ENCODE measurements at places on chromosomes 11 and 22.
A peak's percentile ranks its signal among the peaks of the same experiment; 100 is the strongest.

DNA sequence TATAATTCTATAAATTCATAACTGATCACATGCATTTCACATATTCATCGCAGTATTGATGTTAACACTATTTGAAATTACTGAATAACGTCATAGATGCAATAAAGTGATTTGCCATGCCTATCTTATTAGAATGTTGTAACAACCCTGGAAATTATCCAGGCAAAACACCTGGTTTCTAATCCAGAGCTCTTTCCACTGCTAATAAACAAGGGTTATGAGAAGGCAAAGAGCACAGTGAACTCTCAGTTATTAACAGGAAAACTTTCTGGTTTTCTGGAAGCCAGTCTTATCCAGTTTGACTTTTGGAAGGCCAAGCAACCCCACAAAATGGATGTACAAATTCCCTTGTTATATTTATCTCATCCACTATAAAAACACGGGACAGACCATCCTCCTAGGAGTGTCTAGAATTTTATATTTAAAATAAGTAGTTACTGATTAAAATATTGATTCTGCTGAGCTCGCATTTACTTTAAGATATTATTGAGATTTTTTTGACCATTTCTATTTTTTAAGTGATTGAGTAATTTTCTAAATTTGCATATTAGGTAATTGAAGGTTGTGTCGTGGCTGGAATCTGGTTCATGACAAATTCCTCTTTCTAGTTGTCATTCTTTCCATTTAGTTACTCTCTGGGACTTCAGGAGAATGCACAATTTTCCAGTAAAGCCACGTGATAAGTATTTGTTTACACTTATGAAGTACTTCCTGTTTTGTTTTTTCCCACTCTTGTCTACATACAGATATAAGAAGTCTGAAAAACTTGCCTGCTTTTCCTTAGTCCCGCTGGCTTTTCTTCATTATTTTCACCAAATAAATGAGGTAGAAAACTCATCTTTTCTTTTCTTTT lies 47.9 kb downstream of the DCUN1D5 start:
- DNase-seq, result no peak

DNA sequence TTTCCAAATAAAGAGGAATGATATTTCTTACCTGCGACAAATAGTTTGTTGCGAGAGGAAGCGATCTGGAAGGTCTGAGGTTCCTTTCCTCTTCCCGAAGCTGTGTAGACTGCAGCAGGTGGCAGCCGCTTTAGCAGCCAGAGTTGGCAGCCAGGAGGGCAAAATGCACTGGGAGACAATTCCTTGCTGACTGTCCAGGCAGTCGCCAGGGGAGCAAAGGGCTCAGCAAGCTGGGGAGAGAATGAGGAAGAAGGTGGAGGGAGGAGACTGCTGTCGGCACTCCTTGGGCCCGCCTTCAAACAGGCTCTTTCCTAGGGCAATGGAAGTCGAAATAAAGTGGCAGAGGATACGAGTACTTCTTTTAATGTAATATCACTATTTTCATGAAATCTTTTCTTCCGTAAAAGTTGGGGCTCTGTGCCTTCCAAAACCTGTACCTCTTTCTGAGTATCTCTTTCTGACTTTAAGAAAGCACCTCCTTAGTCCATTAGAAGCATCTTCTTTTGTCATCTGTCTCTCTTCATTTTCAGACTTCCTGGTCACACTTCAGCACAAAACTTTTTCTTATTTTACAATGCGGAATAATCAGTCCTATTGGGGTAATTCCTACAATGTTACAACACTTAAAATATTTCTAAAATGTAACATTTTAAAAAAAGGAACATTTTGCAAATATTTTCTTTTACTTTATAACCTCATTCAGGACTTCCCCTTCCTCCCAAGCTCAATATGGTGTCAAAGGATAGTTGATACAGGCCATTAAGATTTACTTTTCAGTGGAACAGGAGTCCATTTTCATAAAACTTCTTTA lies at the start of gene IL18:
Gene IL18 (minus strand): TSS at position 220 of the 811 bp plus-strand sequence. CDS start 9,041 bp downstream, outside the sequence.
- DNase-seq, result no peak

GRCh38 chr11:22203281-22203680 lies 10.4 kb downstream of the ANO5 start:
- DNase-seq, result no peak

DNA sequence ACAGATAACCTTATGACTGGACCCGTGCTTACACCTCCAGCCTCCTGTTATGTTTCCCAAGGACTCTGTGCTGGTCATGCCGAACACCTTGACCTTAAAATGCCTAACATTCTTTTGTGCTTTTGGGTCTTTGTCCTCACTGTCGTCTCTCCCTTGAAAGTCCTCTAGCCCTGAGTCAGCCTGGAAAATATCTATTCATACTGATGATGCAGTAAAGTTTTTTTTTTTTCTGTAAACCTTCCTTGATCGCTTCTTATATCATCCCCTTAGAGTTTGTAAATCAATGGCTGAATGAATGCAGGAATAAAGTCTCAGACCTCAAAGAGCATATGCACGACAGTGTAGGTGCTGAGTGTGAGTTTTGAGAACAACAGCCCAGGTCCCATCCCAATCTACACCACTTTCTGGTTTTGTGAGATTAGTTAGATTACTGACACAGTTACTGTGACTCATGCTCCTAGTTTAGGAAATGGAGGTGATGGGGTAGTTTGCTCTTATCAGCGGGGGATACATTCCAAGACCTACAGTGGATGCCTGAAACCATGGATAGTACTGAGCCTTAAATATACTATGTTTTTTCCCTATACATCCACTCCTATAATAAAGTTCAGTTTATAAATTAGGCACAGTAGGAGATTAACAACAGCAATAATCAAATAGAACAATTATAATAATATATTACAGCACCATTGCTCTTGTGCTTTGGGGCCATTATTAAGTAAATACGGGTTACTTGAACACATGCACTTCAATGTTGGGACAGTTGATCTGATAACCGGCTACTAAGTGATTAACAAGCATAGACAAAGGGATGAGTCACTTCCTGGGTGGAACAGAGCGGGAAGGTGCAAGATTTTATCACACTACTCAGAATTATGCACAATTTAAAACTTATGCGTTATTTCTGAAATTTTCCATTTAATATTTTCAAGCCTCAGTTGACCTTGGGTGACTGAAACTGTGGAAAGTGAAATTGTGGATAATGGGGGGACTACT lies 8.6 kb downstream of the TCN1 start:
- peak; percentile 29 for DNase-seq

GRCh38 chr11:108959105-108959761 lies 294.4 kb downstream of the DDX10 start:
- no peak for DNase-seq

- no peak for DNase-seq
These were observed 68.4 kb downstream of the CACNA1I start for GRCh38 chr22:39638958-39639357.

- DNase-seq, result no peak
These were observed 726 bp downstream of the ST3GAL4 start for GRCh38 chr11:126355926-126356897.

- no peak for DNase-seq
These were observed 3.6 kb downstream of the FAT3 start for GRCh38 chr11:92227959-92228935.

- no peak for DNase-seq
These were observed 85.9 kb downstream of the MICAL3 start for GRCh38 chr22:17938484-17938924.

DNA sequence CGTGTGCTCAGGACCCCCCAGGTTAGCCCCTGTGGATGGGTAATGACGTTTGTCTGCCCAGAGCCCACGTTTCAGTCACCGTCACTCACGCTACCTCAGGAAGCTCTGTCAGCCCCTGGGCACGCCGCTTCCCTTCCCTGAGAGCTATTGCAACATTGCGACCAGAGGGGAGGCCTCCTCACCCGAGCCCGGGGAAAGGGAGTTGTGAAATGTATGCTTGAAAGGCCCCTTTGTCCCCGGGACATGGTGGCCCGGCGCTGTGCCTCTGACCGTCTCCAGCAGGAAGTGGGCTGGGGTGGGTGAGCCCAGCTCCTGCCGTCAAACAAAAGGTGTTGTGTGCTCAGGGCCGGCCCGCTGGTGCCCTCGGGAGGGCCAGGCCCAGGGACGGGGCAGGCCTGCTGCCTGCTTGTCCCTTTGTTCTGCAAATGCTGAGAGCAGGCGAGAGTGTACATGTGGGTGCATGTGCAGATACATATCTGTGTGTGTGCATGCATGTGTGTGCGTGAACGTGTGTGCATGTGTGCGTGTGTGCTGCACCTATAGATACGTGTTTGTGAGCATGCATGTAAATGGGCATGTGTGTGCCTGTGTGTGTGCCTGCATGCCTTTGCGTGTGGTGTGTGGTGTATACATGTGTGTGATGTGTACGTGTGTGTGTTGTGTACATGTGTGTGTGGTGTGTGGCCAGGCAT lies 1125.0 kb downstream of the BRD1 start:
- DNase-seq, result no peak
